Astrocyte (in vitro differentiated cells and primary cell): ENCODE measurements at places on chromosomes 5 and 9. TPM values are rescaled to one million over a fixed set of nuclear protein-coding genes. Genes with fewer than 3 reads are reported as not detected.

Gene IQGAP2
- total RNA-seq: 1.9 and 2.9 TPM in 2 replicates

Gene IRX1
- 0.14 and 0.52 TPM in 2 replicates for total RNA-seq

Gene RNF183
- total RNA-seq: not detected in 2 replicates

Gene TRAF1
- total RNA-seq: 4.2 and 4.7 TPM in 2 replicates

Gene ZNF462
- 98.4 and 126 TPM in 2 replicates for total RNA-seq

Gene LCN15
- not detected in 2 replicates for total RNA-seq

Gene BARHL1
- not detected in 2 replicates for total RNA-seq

Gene STK32A
- total RNA-seq: 0.25 and 0.34 TPM in 2 replicates

Gene SLC46A2
- not detected in 2 replicates for total RNA-seq

Gene ANKRD34B
- 0.10 and 0.20 TPM in 2 replicates for total RNA-seq

Gene TMEM174
- total RNA-seq: not detected in 2 replicates

Gene PCDHAC1
- 5.7 and 5.9 TPM in 2 replicates for total RNA-seq

Gene EEIG1
- 26.0 and 26.4 TPM in 2 replicates for total RNA-seq

Gene EDIL3
- total RNA-seq: 226 and 284 TPM in 2 replicates

Gene PCDHB6
- 0.50 and 0.70 TPM in 2 replicates for total RNA-seq

Gene CARTPT
- not detected in 2 replicates for total RNA-seq

Gene PRLR
- total RNA-seq: 0.93 and 0.99 TPM in 2 replicates

Gene LHX6
- 0.34 and 0.53 TPM in 2 replicates for total RNA-seq

Gene SPATA31C1
- total RNA-seq: not detected in 2 replicates

Gene GPR107
- 58.7 and 62.3 TPM in 2 replicates for total RNA-seq

Gene NUTM2F
- not detected in 2 replicates for total RNA-seq

Gene IL31RA
- total RNA-seq: 4.7 and 5.7 TPM in 2 replicates

Gene TAL2
- not detected in 2 replicates for total RNA-seq

Gene GABRA1
- 0.32 and 0.41 TPM in 2 replicates for total RNA-seq

Gene NMUR2
- total RNA-seq: not detected in 2 replicates

Gene KIF20A
- total RNA-seq: 2.7 and 4.7 TPM in 2 replicates

Gene CA9
- not detected in 2 replicates for total RNA-seq

Gene CCDC192
- total RNA-seq: not detected in 2 replicates

Gene POU5F2
- total RNA-seq: 0.43 and 0.54 TPM in 2 replicates

Gene NR4A3
- 3.2 and 3.6 TPM in 2 replicates for total RNA-seq

Gene CACNA1B
- 3.1 and 3.5 TPM in 2 replicates for total RNA-seq

Gene ANKDD1B
- total RNA-seq: 0.41 and 0.59 TPM in 2 replicates

Gene MARCOL
- not detected in 2 replicates for total RNA-seq

Gene NAIF1
- 9.6 and 10.2 TPM in 2 replicates for total RNA-seq

Gene CCDC180
- total RNA-seq: 2.2 and 3.5 TPM in 2 replicates

Gene C9orf153
- not detected in 2 replicates for total RNA-seq

Gene NOXA1
- total RNA-seq: 0.50 and 0.84 TPM in 2 replicates

Gene KCTD16
- total RNA-seq: 5.5 and 5.6 TPM in 2 replicates

Gene SLC36A3
- not detected in 2 replicates for total RNA-seq

Gene HAVCR2
- total RNA-seq: 7.4 and 10.0 TPM in 2 replicates

Gene MOCS2
- 42.7 and 44.2 TPM in 2 replicates for total RNA-seq

Gene CNTNAP3
- total RNA-seq: 2.7 and 3.3 TPM in 2 replicates

Gene LAMC3
- total RNA-seq: 0.20 and 0.55 TPM in 2 replicates

Gene ZNF454
- not detected in 2 replicates for total RNA-seq

Gene ADAMTS12
- 143 and 156 TPM in 2 replicates for total RNA-seq
